ENCODE measurements at places on chromosomes 1 and 21.
A peak's percentile ranks its signal among the peaks of the same experiment; 100 is the strongest.

- DNase-seq, result no peak
These were observed 397.7 kb downstream of the RPS6KC1 start for GRCh38 chr1:213448776-213449175.

GRCh38 chr1:180163041-180163440, 8.4 kb downstream of the QSOX1 start:
- DNase-seq, result no peak

- no peak for DNase-seq
These were observed 16.3 kb downstream of the MAP3K7CL start for GRCh38 chr21:29146726-29147125.

DNA sequence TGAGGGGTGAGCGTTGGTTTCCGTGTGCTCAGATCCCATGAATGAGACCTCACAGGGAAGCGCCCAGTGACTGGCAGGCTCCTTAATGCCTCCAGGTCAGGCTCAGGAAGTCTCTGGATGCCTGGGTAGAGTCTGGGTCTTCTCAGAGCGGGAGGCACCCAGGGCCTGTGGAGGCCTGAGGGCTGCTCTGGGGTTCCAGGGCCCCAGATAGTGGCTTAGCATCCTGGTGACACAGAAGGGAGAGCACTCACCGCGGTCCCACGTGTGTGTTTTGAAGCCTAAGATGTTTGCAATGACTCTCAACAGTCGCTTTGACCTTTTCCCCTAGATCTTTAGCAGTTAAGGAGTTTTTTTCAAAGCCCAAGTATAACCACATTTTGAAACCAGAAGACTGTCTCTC, 25.0 kb downstream of the PRMT2 start:
- DNase-seq, result no peak

GRCh38 chr1:226457307-226457712, 49.4 kb upstream of the PARP1 start:
- peak; percentile 55 for DNase-seq

- peak; percentile 31 for DNase-seq
These were observed 37.6 kb upstream of the GALNT2 start for GRCh38 chr1:230029244-230029941.

- DNase-seq, result no peak
These were observed 497.4 kb downstream of the SETD4 start for GRCh38 chr21:35562876-35563275.

GRCh38 chr1:87642581-87643221, 314.0 kb downstream of the LMO4 start:
- no peak for DNase-seq

DNA sequence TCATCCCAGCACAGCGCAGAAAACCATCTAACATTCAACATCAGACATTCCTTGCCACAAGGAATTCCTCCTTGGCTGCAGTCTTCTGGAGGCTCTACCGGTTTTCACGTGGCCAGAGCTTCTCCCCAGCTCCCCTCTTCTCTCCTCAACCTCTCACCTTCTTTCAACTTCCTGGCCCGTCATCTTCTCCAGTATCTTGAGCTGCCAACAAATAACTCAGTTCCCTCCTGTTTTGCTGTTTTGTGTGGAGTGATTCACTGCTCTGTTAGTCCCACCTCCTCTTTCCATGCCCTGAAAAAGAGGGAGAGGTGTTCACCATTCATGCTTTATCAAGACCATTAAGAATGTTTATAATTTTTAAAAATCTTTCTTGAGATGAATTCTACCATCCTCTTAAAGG, 32.6 kb downstream of the PIGM start:
- DNase-seq, result no peak

- no peak for DNase-seq
These were observed 779 bp downstream of the LRRC40 start for GRCh38 chr1:70204600-70204999.

DNA sequence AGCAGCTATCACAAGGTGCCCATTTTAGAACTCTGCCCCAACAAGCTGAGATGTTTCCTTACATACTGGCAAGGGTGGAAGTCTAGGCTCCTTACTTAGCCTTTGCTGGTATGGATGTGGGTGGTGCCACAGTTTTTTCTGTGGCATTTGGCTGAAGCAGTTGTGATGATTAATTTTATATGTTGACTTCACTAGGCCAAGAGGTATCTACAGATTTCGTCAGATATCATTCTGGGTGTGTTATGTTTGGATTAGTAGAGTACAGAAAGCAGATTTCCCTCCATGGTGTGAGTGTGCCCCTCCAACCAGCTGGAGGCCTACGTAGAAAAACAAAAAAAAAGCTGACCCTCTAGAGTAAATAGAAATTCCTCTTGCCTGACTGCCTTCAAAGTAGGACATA, 317.0 kb downstream of the BARHL2 start:
- no peak for DNase-seq

DNA sequence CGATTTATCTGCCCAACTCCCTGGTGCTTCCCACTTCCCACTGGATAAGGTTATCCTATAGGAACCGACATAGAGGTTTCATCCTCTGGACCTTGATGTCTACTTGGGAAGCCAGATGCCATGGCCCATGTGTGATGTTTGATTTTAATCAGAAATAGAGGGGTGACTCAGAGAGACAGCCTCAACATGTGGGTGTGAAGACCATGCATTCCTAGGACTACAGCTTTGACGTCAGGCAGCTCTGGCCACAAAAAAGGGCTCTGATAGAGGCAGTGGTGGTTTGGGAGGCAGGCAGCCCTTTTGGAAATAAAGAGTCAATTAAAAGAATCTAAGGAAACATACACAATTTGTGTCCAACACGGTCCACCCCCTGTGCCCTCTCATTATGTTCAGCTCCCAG, 5.2 kb upstream of the SH2D2A start:
- DNase-seq, result no peak

DNA sequence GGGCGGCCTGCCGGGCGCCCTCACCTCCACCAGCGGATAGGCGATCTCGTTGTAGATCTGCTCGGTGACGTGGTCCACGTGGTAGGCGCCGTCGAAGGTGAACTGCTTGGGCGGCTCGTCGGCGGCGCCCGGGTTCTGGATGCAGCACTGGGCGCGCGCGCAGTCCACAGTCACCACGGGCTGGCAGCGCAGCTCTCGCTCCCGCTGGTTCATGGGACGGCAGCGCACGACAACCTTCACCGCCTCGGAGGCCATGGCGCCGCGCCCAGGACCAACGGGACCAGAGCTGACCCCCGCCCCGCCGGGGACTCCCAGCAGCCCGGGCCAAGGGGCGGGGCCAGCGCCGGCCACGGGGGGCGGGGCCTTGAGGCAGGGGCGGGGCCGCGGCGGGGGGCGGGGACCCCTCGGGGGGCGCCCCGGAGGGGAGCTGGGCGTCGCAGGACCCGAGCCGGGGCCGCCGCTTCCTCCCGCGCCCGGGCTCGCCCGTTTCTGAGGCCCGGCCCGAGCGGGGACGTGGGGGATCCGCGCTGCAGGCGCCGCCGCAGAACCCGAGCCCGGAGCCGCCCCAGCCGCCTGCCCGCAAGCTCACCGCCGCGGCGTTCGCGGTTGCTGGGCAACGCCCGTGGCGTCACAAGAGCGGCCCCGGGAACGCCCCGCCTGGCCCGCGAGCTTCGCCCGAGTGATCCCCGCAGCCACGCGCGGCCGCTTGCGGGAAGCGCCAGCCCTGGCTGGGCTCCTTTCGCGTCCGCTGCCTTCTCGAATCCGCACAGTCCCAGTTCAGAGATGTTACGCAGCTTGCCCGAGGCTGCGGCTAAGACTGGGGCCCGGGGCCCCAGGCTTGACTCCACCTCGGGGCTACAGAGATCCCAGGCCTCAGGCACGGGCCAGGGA, at the start of gene KIF17:
KIF17 (minus strand) TSS at position 556 of the 891 bp plus-strand sequence; CDS start at position 255, 301 bp downstream.
- peak; percentile 77 for DNase-seq

DNA sequence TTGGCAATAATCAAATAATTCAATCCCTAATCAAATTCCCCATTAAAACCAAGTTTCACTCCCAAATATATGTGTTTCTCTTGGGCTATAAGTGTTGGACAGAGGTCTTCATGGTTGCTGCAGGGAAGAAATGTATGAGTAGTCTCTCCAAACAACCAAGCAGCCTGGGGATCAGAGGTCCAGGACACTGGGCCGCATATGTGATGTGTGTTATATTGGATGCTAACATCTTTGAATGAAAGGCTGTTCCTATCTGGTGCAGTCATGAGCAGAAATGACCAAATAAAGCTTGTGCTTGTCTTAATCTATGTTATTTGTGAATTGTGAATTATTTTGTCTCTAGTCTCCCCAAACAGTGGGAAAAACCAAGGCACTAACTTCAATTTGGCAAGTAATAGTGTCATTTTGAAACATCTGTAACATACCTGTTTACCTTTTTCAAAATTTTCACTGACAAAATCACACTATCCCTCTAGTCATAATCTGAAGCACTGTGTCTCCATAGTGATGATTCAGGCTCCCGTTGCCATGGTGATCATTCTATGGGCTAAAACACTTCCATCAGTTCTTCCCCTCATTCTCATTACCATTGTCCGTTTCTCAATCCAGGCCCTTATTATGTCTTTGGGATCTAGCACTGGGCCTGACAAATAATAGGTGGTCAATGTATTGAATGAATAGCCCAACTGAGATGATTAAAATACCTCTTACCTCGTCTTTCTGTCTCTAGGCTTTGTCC, 12.5 kb upstream of the TADA1 start:
- no peak for DNase-seq

GRCh38 chr1:100344774-100345173, 7.5 kb upstream of the CDC14A start:
- DNase-seq, result no peak

DNA sequence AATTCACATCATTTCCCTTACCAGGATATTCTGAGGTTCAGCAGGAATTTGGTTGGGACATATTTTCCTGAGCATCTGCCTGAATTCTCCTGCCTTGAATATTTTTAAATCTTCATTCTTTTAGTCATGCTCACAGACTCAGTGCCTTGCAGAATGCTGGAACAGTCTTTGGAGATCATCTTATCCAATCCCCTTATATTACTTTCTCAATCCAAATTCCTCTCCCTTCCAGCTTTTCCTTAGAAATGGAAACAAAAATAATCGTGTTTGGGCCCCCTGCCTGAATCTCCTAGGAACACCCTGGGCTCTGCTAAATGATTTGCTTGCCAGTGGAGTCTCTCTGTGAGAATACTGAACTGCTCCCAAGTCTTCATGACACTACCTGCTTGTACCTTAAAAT, 38.4 kb downstream of the LHX8 start:
- DNase-seq, result no peak

DNA sequence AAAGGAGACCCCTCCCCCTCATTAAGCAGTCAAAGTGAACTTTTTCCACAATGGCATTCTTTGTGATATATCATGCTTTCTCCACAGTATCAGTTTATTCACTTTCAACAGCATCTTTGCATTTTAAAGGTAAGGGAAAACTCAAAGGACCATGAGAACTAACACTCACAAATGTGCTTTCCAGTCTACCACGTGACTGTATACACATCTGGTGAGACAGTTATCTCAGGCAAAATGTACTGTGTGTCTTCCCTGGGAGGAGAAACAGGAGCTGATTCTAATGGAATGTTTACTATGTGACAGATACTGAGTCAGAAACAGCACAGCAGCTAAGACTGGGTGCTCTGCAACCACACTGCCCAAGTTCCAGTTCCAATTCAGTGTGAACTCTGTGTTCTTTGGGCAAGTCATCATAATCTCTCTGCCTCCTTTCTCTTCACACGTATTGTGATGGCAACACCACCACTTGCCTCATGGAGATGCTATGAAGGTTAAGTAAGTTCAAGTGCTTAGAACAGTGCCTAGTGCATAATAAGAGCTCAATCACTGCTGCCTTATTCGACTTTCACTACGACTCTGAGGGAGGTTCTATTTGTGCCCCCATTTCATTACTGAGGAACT, 79.0 kb downstream of the SLC45A1 start:
- DNase-seq, result no peak

GRCh38 chr1:43529206-43529731, 1.4 kb upstream of the PTPRF start:
- peak; percentile 84 for DNase-seq

DNA sequence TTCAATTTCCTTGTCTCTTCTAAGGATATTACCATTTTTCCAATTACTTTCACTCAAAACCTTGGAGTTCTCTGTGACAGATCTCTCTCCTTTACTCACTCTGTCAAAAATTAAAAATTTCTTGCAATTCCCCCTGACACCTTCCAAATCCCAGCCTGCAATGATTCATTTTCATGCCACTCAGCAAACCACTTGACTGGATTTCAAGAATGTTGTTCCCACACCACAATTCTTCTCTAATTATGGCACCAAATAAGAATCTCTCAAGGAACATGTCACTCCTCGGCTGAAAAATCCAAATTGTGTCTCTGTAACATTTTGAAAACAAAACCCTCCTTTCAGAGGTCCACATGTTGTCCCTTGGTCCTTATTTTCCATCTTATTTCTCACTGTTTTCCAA, 438.9 kb upstream of the ZP4 start:
- no peak for DNase-seq

DNA sequence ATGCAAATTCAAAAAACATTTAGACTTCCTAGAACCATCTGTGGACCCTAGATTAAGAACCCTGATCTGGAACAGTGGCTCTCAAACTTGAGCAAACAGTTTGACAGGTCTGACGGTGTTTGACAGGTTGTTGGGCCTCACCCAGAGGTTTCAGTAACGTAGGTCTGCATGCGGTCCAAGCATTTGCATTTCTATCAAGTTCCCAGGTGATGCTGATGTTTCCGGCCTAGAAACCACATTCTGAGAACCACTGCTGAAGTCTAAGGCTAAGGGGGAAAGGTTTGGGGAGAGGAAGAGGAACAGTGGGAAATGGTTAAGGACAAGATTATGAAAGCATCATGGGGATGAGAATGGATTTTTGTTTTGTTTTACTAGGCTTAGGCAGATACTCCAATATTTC, 48.6 kb downstream of the MDM4 start:
- DNase-seq, result peak; percentile 54

GRCh38 chr1:244276646-244277045, 175.1 kb downstream of the ADSS2 start:
- no peak for DNase-seq

DNA sequence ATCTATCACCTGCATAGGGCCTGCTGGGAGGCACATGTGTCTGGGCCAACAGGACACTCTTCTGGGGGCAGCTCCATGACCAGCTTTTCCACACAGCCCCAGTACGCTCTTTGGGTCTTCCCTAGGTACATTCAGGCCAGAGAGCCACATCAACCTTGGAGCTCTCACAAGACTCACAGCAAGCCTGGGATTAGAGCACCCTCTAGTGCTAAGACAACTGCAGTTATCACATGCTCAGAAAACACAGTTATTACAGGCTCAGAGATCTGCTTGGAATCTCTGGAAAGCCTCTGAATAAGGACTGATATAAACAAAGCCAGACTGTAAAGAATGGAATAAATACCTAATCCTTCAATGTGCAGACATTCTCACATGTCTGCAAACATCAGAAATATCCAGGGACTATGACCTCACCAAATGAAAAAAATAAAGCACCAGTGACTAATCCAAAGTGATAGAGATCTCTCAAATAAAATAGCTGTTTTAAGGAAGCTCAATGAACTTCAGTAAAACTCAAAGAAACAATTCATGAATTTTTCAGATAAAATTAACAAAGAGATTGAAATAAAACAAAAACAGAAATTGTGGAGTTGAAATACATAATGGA, 563.9 kb upstream of the NR5A2 start:
- DNase-seq, result peak; percentile 41

- no peak for DNase-seq
These were observed 36.1 kb upstream of the RUNX3 start for GRCh38 chr1:24966121-24966723.

All from activated naive CD4-positive, alpha-beta T cell treated with anti-CD3 and anti-CD28 coated beads, Interleukin-2, amount 10 ng/mL, durations not matched to agents 7 days and 5 days (primary cell).